ENCODE measurements at places on chromosomes 11 and 22.
A peak's percentile ranks its signal among the peaks of the same experiment; 100 is the strongest.

DNA sequence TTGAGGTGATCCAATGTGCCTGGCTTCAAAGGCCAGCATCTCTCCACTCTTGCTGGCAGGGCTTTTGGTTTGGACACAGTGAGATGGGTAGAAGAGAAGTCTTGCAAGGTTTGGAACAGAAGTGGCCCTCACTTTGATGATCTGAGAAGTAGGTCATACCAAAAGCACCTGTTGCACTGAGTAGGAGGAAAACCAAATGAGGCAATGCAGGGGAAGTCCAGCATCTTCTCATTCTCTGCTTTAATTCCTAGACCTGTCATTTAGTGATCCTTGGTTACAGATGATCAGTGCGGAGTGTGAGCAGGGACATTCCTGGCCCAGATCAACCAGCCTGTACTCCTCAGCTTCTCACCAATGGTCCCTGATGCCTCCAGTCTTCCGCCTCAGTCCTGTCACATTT, 990.5 kb downstream of the OPCML start:
- no peak for DNase-seq

GRCh38 chr22:43476341-43476740, 64.5 kb downstream of the MPPED1 start:
- DNase-seq, result no peak

- DNase-seq, result no peak
Measured at GRCh38 chr11:78347956-78348355, 69.7 kb downstream of the GAB2 start.

GRCh38 chr11:78099666-78100065, 20.0 kb upstream of the NDUFC2 start:
- DNase-seq, result no peak

DNA sequence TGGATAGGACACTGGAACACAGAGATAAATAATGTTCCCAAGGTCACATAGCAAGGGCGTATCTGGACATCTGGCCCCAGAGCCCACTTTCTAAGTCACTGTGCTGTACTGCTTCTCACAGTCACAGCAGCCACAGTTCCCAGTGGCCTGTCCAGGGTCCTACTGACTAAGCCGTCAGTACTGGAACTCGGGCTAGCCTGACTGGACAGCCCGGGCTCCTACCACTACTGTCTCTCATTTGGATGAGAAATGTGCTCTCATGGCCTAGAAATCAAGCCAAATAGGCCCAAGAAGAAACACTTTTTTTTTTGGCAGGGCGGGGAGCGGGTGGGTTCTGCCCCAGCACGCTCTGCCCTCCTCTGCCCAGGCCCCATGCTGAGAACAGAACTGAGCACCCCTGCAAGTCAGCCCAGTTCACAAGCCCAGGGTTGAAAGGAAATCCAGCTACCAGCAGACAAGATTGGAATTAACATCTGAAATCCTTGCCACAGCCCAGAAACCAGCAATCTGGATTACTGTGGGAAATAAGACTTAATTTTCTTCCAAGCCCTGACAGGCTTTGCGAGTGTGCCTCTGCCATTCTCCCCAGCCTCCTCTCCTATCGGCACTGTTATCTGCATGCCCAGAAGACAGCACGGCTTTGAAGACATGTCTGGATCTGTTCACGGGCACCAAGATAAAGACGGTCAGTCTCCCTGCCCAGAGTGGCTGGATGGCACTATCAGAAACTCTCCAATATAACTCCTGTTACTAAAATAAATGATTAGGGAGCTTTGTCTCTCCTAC, 182.9 kb upstream of the NCAM1 start:
- no peak for DNase-seq

DNA sequence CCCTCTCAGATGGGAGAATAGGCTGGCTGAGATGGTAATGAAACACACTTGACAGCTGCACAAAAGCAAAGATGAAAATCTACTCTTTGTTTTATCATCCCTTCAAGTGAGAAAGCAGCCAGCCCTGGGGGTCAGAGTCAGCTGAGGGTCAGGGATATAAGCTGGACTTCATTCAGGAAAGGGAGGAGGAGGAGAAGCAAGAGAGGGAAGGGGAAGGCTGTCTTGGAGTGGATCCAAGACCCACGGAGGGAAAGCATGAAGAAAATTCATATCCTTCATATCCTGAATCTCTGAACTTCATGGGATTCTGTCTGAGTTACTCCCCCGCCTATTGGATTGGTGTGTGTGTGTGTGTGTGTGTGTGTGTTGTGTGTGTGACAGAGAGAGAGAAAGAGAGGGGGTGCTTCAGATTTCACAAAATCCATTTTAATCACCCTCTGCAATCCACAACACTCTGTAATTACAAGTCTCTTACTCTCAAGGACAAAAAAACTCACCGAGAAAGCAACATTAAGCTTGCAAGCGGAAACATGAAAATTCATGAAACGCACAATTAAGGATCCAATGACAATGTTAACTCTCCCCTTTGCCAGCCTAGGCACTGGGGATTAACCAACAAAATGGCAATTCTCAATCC, 327.7 kb downstream of the TENM4 start:
- no peak for DNase-seq

GRCh38 chr11:2794046-2794967, 91.3 kb downstream of the CDKN1C start:
- no peak for DNase-seq

DNA sequence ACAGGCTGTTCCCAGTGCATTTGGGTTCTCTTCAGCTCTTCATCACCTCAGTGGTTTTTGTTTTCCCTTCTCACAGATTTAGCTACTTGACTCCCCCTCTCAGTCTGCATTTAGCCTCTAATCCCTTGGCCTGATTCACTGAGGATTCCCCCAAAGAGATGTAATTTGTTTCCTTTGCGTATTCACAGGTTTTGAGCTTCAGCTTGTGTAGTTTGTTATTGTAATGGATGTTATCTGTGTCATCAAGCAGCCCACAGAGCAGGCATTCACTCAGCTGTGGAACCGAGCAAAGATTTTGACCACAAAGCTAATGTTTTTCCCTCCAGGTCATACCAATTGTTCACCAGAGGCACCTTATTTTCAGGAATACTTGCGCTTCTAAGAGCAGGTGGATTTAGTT, 6.4 kb upstream of the ME3 start:
- DNase-seq, result no peak

DNA sequence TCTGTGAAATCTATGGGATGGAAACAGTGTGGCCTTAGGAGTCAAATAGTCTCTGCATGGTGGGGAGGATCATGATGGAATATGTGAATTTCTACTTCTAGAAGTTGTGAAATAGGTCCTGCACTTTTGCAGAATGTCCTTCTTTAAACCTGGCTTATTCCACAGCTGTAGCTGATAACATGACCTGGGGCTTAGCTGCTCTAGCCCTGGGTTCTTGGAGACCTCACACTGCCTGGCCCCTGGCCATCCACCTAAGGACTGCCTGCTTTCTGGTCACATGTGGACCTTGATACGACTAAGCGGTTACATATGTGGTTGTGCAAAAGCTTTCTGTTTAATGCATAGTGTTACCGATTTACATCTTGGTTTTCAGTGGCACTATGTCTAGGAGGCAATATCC, 88.2 kb downstream of the SWAP70 start:
- no peak for DNase-seq

DNA sequence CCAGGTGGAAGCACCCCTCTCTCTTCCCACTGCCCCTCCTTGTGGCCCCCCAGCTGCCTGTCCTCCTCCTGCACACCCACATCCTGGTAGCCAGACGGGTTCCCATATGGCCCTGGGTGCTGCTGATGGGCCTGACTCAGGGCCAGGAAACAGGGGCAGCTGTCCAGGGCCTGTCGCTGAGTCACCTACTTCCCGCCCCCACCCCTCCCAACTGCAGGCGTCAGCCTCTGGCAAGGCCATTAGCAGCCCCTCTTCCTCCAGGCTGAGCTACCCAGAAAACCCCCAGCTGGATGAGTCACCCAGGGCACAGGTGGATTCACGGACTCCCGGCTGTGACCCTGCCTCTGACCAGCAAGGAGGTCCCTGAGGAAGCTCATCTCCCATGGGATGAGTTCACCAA, 6.9 kb upstream of the GAL start:
- no peak for DNase-seq

DNA sequence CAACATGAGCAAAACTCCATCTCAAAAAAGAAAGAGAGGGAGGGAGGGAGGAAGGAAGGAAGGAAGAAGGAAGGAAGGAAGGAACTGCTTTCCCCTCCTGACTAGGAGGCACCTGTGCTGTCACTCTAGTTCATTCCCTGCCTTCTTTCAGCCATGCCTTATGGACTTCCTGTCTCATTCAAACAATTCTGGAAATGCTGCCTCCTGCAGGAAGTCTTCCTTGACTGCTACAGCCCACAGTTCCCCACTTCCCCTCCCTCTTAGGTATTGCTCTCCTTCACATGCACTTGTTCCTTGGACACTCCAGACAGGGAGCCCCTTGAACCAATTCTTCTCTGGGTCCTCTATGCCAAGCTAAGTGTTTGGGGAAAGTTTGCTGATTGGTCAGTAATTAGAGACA, 31.6 kb upstream of the WNT11 start:
- DNase-seq, result peak; percentile 23

DNA sequence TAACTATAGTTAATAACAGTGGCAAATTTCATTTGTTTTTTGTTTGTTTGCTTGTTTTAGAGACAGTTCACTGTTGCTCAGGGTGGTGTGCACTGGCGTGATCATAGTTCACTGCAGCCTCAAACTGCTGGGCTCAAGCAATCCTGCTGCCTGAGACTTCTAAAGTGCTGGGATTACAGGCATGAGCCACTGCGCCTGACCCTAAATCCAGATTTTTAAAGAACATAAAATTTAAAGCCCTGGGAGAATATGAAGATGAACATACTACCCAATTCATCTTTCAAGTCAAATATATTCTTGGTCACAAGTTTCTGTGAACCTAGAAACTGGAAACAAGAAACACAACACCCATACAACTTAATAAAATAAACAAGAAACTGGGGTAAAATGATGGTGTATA, 28.1 kb downstream of the RRAS2 start:
- no peak for DNase-seq

- no peak for DNase-seq
Measured at GRCh38 chr11:68685656-68686380, 1.5 kb downstream of the GAL start.

GRCh38 chr11:2204361-2205213, 33.0 kb upstream of the TH start:
- DNase-seq, result no peak

DNA sequence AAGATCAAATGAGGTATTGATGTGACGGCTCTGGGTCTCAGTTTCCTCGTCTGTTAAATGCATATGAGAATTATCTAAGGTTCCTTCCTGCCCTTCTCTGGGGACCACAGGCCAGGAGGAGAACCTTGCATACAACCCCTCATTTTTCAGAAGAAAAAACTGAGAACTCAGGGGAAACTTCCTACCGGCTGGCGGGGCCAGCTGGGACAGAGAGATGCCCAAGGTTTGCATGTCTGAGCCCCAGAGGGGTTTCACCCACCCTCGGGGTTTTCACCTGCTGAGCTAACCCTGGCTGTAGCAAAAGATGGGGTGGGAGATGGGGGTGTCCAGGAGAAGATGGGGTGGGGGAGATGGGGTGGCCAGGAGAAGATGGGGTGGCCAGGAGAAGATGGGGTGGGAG, 4.3 kb downstream of the TNFRSF13C start:
- DNase-seq, result no peak

- DNase-seq, result no peak
Measured at GRCh38 chr11:111676878-111677585, 74.8 kb downstream of the SIK2 start.

DNA sequence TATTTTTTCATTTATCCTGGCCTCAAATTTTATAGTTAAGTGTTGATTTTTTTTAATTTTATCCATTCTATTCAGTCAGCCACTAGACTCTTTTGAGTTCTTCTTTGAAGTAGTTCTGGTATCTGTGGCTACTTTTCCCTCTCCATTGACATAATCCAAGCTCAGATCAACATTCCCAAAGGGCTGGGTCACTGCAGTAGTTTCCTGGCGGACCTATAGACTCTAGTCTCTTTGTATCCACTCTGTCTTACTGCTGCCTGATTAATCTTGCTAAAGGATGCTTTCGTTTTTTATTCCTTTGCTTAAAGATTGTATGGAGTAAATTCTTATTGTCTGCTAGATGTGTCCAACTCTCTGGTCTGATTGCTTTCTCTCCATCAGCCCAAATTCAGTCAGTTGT, 87.6 kb downstream of the UVRAG start:
- DNase-seq, result no peak

DNA sequence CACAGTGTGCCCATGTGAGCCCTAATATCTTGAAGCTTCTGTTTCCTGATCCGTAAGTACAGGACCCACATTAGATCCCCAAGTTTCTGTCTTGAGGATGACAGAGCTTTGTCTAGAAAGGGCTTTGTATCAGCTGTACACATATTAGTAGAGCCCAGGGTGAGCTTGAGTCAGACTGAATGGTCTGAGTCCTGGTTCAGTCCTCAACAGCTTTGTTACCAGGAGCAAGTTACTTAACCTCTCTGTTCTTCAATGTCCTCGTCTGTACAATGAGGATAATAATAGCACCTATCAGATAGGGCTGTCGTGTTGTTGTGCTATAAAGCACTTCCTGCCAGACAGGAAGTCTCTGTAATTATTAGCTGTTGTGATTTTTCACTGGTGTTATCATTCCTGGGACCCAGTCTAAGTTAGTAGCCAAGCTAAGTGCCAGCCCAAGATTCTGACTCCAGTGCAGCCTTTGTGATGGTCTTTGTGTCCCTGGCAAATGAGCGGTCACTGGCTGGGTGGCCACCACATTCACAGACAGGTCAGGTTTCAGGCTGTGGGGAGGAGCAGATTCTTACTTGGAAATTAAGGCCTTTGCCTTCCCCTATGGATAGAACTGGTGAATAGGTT, 6.8 kb downstream of the TOM1 start:
- DNase-seq, result no peak
